Osteocyte (in vitro differentiated cells): ENCODE measurements at places on chromosomes 1 and 21. TPM values are rescaled to one million over a fixed set of nuclear protein-coding genes. Genes with fewer than 3 reads are reported as not detected.
A peak's percentile ranks its signal among the peaks of the same experiment; 100 is the strongest.

DNA sequence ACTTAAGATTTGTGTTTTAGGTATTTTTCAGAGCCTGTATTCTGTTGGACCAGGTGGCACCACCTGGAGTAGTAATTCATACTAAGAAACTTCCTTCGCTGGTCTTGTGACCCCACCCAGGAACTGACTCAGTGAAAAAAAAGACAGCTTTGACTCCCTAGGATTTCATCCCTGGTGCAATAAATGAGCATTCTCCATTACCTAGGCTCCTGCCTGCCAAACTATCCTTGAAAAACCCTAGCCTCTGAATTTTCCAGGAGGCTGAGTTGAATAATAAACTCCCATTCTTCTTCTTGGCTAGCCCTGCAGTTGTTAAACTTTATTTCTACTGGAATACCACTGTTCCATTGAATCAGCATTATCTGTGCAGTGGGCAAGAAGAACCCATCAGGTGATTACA, 10.6 kb upstream of the RGS18 start:
- no peaks in the 10 kb centered on the region for H3K36me3 ChIP-seq
- H3K4me3 ChIP-seq, result no peak overlapping the region
- H3K4me1 ChIP-seq, result no peaks in the 10 kb centered on the region
- DNase-seq, result no peak

- H3K4me3 ChIP-seq, result no peak overlapping the region
- no peak for DNase-seq
- peaks cover 2% of the 10 kb centered on the region for H3K27me3 ChIP-seq
- no peaks in the 10 kb centered on the region for H3K36me3 ChIP-seq
- no peak overlapping the region for H3K27ac ChIP-seq
- peaks cover 24% of the 10 kb centered on the region for H3K4me1 ChIP-seq
Measured at GRCh38 chr1:164785841-164786534, 227.0 kb downstream of the PBX1 start.

- H3K27ac ChIP-seq, result no peak overlapping the region
- peaks cover 83% of the 10 kb centered on the region for H3K27me3 ChIP-seq
- H3K4me1 ChIP-seq, result no peaks in the 10 kb centered on the region
- H3K36me3 ChIP-seq, result no peaks in the 10 kb centered on the region
Measured at GRCh38 chr1:202679406-202680177, 30.7 kb downstream of the SYT2 start.

DNA sequence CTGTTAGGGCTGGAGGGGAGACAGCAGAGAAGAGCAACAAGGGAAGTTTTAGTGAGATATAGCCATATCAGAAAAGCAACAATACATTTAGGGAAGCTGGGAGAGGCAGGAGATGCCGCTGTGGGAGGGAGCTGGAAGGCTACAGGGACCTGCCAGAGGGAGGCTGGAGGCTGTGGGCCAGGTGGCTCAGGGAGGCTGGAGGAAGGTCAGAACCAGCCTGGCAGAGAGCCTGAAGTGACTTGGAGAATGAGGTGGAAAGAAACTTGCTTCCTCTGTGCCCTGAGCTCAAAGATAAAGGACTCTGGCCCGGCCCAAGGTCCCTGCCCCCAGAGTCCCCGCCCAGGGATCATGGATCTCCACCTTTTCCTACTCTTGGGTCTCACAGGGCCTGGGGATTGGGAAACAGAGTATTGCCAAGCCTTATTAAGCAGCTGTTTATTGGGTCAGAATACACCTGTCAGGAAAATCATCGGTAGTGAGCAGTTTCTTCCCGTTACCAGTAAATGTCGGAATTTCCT, 85.9 kb downstream of the KIF26B start:
- no peaks in the 10 kb centered on the region for H3K36me3 ChIP-seq
- no peaks in the 10 kb centered on the region for H3K27me3 ChIP-seq
- no peaks in the 10 kb centered on the region for H3K4me1 ChIP-seq

The SAMSN1 gene
- total RNA-seq, result not detected in 2 replicates

- no peak overlapping the region for H3K27ac ChIP-seq
- no peaks in the 10 kb centered on the region for H3K4me1 ChIP-seq
- no peak overlapping the region for H3K4me3 ChIP-seq
Measured at GRCh38 chr1:65756616-65757015, 36.1 kb upstream of the PDE4B start.

GRCh38 chr1:199020051-199020450, 381.2 kb downstream of the PTPRC start:
- H3K4me1 ChIP-seq, result peaks cover 5% of the 10 kb centered on the region
- H3K36me3 ChIP-seq, result no peaks in the 10 kb centered on the region
- no peak overlapping the region for H3K27ac ChIP-seq

DNA sequence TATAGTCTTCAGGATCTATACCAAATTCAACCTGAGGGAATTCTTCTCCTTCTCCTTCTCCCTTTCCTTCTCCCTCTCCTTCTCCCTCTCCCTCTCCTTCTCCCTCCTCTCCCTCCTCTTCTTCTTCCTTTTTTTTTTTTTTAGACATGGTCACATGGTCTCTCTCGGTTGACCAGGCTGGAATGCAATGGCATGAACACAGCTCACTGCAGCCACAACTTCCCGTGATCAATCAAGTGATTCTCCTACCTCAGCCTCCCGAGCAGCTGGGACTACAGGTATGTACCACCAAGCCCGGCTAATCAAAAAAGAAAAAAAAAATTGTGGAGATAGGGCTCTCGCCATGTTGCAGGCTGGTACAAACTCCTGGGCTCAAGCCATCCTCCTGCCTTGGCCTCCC, 51.5 kb downstream of the DNAI4 start:
- H3K4me3 ChIP-seq, result no peak overlapping the region
- no peak for DNase-seq
- H3K27me3 ChIP-seq, result no peaks in the 10 kb centered on the region

GRCh38 chr21:42591170-42591869, 62.1 kb upstream of the PDE9A start:
- H3K4me1 ChIP-seq, result no peaks in the 10 kb centered on the region
- H3K4me3 ChIP-seq, result no peak overlapping the region
- no peaks in the 10 kb centered on the region for H3K36me3 ChIP-seq
- no peak for DNase-seq

GRCh38 chr1:21716169-21716568, 47.0 kb upstream of the RAP1GAP start:
- H3K4me1 ChIP-seq, result no peaks in the 10 kb centered on the region
- peaks cover 34% of the 10 kb centered on the region for H3K36me3 ChIP-seq
- H3K27me3 ChIP-seq, result no peaks in the 10 kb centered on the region
- no peak overlapping the region for H3K27ac ChIP-seq
- H3K4me3 ChIP-seq, result no peak overlapping the region

DNA sequence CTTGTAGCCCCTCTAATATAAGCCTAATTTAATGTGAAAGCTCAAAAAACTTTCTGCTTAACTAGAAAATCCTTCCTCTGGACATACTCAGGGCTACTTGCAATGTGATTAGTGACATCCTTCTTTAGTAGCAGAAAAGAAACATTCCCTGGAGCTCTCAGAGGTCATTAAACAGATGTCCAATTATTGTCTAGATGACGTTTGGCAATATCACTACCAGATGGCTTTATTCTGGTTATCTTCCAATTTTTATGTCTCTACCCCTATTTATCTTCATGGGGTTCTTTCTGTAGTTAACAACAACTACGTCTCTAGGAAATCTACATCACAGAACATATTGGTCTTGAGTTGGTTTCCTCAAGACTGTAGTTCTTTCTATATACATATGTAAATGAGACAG, 44.2 kb downstream of the CTH start:
- no peak overlapping the region for H3K27ac ChIP-seq
- H3K4me3 ChIP-seq, result no peak overlapping the region
- no peak for DNase-seq
- no peaks in the 10 kb centered on the region for H3K4me1 ChIP-seq

- no peak for DNase-seq
- no peaks in the 10 kb centered on the region for H3K4me1 ChIP-seq
- no peaks in the 10 kb centered on the region for H3K36me3 ChIP-seq
- no peak overlapping the region for H3K4me3 ChIP-seq
- H3K27me3 ChIP-seq, result no peaks in the 10 kb centered on the region
- H3K27ac ChIP-seq, result no peak overlapping the region
Measured at GRCh38 chr21:23541571-23541970, 2065.7 kb downstream of the MRPL39 start.

GRCh38 chr1:75338616-75339483, 204.7 kb downstream of the LHX8 start:
- no peaks in the 10 kb centered on the region for H3K36me3 ChIP-seq
- no peak for DNase-seq
- no peak overlapping the region for H3K4me3 ChIP-seq
- no peaks in the 10 kb centered on the region for H3K4me1 ChIP-seq
- H3K27me3 ChIP-seq, result no peaks in the 10 kb centered on the region

The FBLIM1 gene
- 149 and 156 TPM in 2 replicates for total RNA-seq

GRCh38 chr1:167955915-167956314, 19.0 kb upstream of the MPC2 start:
- H3K27ac ChIP-seq, result no peak overlapping the region
- peaks cover 1% of the 10 kb centered on the region for H3K4me1 ChIP-seq
- H3K36me3 ChIP-seq, result peaks cover 43% of the 10 kb centered on the region
- no peak overlapping the region for H3K4me3 ChIP-seq
- no peak for DNase-seq
- no peaks in the 10 kb centered on the region for H3K27me3 ChIP-seq

DNA sequence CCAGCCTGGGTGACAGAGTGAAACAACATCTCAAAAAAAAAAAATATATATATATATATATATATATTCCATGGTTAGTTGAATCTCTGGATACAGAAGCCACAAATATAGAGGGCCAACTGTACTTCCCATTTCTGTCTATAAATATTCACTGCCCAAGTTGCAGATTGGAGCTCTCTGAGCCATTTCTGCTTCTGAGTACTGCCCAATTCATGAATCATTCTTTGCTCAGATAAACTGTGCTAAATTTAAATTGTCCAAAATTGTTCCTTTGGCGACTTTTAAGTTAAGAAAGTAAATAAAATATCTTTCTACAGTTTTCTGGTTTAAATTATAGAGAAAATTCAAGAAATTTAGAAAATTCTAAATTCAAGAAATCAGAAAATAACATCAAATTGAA, 23.2 kb upstream of the C1orf146 start:
- no peaks in the 10 kb centered on the region for H3K4me1 ChIP-seq
- no peak overlapping the region for H3K4me3 ChIP-seq
- no peaks in the 10 kb centered on the region for H3K36me3 ChIP-seq

DNA sequence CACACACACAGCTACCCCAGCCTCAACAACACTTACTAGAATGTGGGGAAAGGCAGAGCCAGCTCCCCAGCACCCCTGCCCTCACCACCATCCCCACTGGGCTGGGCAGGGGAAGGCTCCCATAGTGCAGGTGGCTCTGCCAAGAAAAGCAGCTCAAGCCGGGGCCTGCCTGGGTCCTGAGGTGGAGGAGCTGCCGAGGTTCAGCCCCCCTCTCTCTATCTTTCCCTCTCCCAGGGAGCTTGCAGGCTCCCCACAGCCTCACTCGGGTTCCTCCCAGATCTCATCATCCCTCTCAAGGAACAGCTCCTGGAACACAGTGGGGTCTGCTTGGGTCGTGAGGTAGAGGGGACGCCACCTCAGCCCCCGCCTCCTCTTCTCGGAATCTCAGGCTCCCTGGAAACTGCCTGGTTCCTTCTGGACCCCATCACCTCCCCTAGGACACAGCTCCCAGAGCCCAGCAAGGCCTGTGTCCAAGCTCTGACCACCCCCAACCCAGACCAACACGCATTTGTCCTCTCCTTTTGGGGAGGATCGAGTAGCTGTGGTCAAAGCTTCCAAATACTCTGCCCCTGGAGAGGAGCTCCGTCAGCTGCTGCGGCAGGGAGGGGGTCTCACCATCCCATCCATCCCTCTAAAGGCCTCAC, 704 bp downstream of the S100A16 start:
- H3K27ac ChIP-seq, result peak overlapping the region; percentile 95
- no peaks in the 10 kb centered on the region for H3K27me3 ChIP-seq
- peaks cover 65% of the 10 kb centered on the region for H3K4me1 ChIP-seq
- DNase-seq, result no peak
